Activated CD4-positive, alpha-beta T cell treated with anti-CD3 and anti-CD28 coated beads, Interleukin-10, Interleukin-2, amounts not matched to agents 100 ng/mL and 50 ng/mL, durations not matched to agents 16 hours and 8 hours (primary cell): ENCODE measurements at places on chromosomes 4 and X.
A peak's percentile ranks its signal among the peaks of the same experiment; 100 is the strongest.

DNA sequence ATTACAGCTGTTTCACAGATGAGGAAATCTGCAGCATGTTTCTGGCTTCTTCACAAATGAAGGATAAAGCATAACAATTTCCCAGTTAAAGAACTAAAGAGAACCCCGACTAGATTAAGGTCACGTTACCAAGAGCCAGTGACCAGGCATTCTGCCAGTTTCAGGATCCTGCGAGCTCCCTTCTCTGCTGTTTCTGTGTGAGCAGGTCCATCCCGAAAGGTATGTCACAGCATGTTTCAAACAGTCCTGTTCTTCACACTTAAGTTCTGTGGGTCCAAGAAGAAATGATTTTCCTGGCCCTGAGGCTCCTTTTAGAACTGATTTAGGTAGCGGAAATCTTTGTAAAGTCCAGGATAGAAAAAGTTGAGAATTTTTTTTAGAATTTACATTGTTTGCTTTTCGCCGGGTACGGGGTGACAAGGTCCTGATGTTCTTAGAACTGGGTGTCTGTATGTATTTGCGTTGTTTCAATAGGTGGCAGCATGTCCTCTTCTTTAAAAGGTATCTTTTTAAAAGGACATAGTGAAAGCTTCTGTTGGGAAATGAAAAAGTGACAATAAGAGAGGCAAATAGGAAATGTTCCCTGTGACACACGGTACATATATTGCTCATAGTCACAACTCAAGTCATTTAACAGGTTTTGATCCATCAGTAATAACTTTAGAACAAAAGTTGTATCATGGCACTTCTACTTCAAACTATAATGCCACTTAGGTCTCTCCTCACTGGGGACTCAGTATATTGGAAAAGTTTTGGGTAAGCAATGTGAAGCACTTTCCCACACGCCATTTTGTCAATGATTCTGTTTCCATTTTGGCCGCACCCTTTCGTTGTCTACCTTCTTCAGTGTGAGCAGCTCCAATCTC, 18.4 kb downstream of the IL21 start:
- peak; percentile 83 for DNase-seq

GRCh38 chr4:20378181-20378580, 126.5 kb downstream of the SLIT2 start:
- no peak for DNase-seq

DNA sequence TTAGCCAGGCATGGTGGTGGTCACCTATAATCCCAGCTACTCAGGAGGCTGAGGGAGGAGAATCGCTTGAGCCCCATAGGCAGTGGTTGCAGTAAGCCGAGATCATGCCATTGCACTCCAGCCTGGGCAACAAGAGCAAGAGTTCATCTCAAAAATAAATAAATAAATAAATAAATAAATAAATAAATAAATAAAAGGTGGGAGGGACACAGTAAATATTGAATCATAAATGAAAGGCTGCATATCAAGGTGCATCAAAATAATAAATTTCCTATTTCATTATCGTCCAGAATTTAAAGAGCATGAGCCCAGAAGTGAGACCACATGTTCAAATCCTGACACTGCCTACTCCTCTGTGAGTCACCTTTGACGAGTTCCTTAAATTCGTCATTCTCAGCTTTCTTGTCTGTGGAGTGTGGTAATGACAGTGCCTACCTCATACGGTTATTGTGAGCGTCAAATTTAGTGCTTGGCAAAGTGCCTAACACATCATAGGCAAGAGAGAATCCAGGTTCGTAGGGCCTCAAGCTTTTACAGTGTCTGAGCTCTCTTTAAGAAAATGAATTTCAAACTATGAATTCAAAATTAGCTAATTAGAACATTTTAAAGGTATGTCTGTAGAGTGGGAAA, 49.9 kb downstream of the IL15 start:
- peak; percentile 9 for DNase-seq

DNA sequence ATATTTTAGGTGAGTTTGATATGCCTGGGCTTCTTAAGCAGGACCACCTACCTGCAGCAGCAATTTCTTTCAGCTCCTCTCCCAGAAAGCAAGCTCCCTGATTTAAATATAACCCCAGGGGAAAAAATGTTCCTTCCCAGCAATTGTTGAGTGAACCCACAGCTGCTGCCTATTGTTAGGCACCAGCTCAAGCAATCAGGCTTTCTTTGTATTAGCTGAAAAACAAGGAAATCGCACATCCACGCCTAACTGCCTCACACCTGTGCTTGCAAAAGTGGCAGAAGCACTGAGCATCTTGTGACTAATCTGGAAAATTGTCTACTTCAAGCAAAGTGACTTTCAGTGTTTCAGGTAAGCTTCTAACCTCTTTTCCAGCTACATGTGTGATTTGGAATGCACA, 432.2 kb downstream of the SMARCA1 start:
- no peak for DNase-seq

- DNase-seq, result peak; percentile 22
These were observed 58.2 kb upstream of the C4orf50 start for GRCh38 chr4:6076391-6076790.

DNA sequence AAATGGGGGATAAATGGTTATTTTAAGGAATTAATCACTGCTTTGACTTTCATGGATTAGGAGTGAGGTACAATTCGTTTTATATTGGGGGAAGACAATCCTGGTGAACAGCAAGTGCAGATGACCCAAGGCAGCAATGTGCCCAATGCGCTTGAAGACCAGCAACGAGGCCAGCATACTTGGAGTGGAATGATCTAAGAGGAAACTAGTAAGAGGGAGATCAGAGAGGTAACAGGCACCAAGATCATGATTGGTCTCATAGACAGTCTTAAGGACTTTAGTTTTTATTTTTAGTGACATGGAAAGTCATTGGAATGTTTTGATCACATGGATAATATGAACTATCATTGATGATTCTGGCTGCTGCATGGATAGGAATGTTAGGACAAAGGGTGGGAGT, 90.6 kb downstream of the BMPR1B start:
- no peak for DNase-seq

GRCh38 chr4:164442180-164442579, 311.8 kb upstream of the SMIM31 start:
- no peak for DNase-seq

DNA sequence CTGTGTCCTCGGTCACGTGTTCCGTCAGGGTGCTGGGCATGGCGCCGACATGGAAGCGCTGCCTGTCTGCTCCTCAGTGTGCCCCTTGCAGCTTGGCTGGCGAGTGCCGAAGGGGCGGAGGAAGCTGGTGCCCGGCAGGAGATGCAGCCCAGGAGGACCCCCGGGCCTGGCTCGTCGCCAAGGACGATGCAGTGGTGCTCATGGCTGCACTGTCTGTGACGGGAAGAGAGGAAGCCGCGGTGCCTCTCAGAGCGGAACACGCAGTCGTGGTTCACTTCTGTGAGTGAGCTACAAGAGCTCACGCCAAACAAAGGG, 38.1 kb downstream of the FGFRL1 start:
- DNase-seq, result no peak

- DNase-seq, result peak; percentile 78
These were observed 17.2 kb downstream of the RASGEF1B start for GRCh38 chr4:81454499-81454898.

GRCh38 chr4:140238351-140239056, 84.5 kb upstream of the MAML3 start:
- DNase-seq, result no peak

DNA sequence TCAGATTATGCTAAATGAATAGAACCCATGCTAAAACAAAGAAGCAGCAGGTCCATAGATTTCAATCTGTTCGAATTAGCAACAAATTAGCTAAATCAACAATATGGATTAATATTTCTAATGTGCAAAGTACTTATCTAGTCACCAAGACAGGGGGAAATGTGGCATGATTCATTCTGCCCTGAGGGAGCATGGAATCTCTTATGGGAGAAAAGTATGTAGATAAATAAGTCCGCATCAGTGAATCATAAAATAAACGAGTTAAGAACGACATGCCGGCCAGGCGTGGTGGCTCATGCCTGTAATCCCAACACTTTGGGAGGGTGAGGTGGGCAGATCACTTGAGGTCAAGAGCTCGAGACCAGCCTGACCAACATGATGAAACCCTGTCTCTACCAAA, 102.1 kb downstream of the ANOS1 start:
- DNase-seq, result no peak

- no peak for DNase-seq
These were observed 19.5 kb upstream of the BOD1L1 start for GRCh38 chr4:13647031-13647430.

GRCh38 chr4:153090181-153090580, 114.1 kb upstream of the TRIM2 start:
- DNase-seq, result no peak

GRCh38 chr4:6538575-6538974, 36.4 kb upstream of the MAN2B2 start:
- DNase-seq, result no peak

GRCh38 chr4:94934201-94934600, 176.4 kb downstream of the BMPR1B start:
- no peak for DNase-seq

DNA sequence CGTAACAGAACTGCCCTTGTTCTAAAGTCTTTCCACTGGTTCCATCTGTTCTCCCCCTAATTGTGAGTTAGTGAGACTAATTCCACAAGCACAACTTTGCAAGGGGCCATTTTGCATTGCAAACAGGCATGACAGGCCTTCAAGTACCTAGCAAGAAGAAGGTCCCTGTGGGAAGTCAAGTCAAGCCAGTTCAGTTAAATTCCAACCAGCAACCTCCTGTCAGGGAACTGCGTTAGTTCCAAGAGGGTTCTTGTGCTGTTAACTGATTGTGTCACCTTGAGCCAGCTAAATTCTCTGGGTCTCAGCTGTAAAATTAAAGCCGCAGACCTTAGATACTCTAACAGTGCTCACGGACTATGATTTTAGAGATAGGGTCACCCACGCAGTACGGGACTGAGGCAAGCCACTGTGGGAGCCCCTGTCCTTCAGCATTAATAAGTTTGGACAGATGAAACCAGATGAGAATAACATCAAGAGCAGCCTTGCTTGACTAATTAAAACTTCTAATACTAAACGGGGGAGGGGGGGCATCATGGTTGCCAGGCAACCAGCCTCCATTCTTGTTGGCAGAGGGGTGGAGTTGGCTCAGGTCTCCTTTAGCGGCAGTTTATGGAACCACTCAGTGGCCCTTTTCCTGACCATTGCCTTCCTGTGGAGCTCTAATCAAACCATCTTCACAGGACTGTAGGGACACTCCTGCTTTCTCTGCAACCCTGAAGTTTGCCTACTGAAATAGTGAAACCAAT, 24.1 kb upstream of the TMEM150C start:
- DNase-seq, result no peak

DNA sequence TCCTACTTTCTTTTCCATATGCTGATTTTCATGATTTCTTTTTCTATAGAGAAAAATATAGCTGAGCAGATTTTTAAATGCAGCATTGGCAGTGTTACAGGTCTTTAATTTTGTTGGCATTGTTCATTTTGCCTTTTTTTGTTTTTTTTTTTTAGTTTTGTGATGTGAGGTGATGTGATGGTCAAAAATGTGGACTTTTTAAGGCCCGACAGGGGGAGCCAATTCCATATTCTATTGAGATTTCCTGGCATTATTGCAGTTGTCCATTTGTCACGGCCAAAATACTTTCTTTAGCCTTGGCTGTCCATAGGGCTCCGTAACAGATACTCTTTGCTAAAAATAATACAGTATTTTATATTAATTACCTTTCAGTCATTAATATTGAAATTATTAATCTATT, 47.8 kb downstream of the SLIT2 start:
- DNase-seq, result no peak

DNA sequence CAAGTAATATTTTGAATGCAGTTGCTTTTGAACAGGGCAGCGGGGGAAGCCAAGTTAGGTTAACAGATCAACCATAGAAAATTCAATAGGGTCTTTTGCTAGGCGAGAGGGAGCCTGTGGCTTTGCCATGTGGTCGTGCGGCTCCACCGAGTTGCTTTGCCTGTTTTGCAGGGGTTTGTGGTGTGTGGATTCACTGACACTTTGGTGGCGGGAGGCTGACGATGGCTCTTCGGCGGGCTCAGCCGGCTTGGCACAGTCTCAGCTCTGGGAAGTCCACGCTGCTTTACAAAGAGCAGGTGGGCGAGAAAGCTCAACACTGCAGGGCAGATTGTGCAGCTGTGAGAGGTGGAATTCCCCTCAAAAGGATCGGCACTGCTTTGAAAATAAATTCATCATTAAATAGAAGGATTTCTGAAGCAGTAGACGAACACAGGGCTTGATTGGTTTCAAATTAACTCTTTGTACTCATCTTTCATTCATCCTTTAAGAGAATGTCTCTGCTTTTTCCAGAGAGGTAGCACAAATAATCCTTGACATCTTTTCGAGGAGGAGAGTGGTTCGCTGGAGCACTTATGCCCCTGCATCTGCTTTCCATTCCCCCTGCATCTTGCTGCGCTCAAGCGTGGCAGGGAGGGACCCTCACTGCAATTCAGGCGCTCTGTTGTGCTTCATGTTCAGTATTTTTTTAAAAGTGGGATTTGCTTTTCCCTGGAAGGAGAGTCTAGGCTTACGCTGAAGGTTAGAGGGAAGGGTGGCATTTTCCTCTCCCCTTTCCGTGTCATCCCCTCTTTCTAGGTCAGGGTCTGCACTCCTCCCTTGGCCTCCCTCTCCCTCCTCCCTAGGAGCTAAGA, 201.8 kb upstream of the LEF1 start:
- DNase-seq, result no peak
